ENCODE measurements at places on chromosomes 5 and 9. TPM values are rescaled to one million over a fixed set of nuclear protein-coding genes. Genes with fewer than 3 reads are reported as not detected.

The PCDHGA1 gene
- 0.13 TPM for total RNA-seq

The IL9 gene
- total RNA-seq = not detected

The TSSK1B gene
- 0.26 TPM for total RNA-seq

The C8G gene
- total RNA-seq = not detected

The OBP2B gene
- not detected for total RNA-seq

The SUSD1 gene
- 18.2 TPM for total RNA-seq

The TAF1L gene
- total RNA-seq = not detected

The POLR3G gene
- total RNA-seq = 0.72 TPM

The MEIKIN gene
- not detected for total RNA-seq

The SOX30 gene
- total RNA-seq = not detected

The ANKRD18B gene
- under 0.01 TPM for total RNA-seq

The MZB1 gene
- not detected for total RNA-seq

The BTNL9 gene
- not detected for total RNA-seq

The ATOX1 gene
- total RNA-seq = 214 TPM

The OCLN gene
- total RNA-seq = 0.88 TPM

The BRD3OS gene
- 15.5 TPM for total RNA-seq

The UGT3A1 gene
- not detected for total RNA-seq

The ADAMTSL1 gene
- total RNA-seq = 1.0 TPM

The ROPN1L gene
- 0.39 TPM for total RNA-seq

The SEMA5A gene
- total RNA-seq = 21.3 TPM

The CTXN3 gene
- not detected for total RNA-seq

The MEGF10 gene
- total RNA-seq = 6.3 TPM

The AFAP1L1 gene
- 9.7 TPM for total RNA-seq

The NRARP gene
- 1.8 TPM for total RNA-seq

The PELO gene
- 16.0 TPM for total RNA-seq

The SNCB gene
- total RNA-seq = not detected

The PRR16 gene
- total RNA-seq = 12.0 TPM

The CCDC171 gene
- 1.0 TPM for total RNA-seq

The AIF1L gene
- 0.08 TPM for total RNA-seq

The GFRA3 gene
- not detected for total RNA-seq

The CAMK4 gene
- 7.3 TPM for total RNA-seq

The TEX10 gene
- 27.4 TPM for total RNA-seq

The MYORG gene
- 2.1 TPM for total RNA-seq

The GRM6 gene
- total RNA-seq = not detected

The AGGF1 gene
- total RNA-seq = 22.4 TPM
